ENCODE measurements at places on chromosomes 5 and 9. TPM values are rescaled to one million over a fixed set of nuclear protein-coding genes. Genes with fewer than 3 reads are reported as not detected.

The MEGF9 gene
- total RNA-seq, result 40.0 TPM

The TMOD1 gene
- 1.2 TPM for total RNA-seq

The IFNA13 gene
- not detected for total RNA-seq

The CERCAM gene
- 20.7 TPM for total RNA-seq

The STKLD1 gene
- total RNA-seq, result 0.57 TPM

The PLEKHG4B gene
- under 0.01 TPM for total RNA-seq

The IFNK gene
- not detected for total RNA-seq

The TSPAN17 gene
- total RNA-seq, result 36.4 TPM

The BASP1 gene
- 92.2 TPM for total RNA-seq

The C5orf58 gene
- not detected for total RNA-seq

The TERT gene
- total RNA-seq, result under 0.01 TPM

The N4BP3 gene
- 16.0 TPM for total RNA-seq

The PCDHB10 gene
- 0.22 TPM for total RNA-seq

The SLC45A2 gene
- total RNA-seq, result not detected

The HMCN2 gene
- total RNA-seq, result 0.07 TPM

Data from thoracic aorta endothelial cell (primary cell).